NCI-H187 treated with DMSO at 0.1 percent for 48 hours (cell line): ENCODE measurements at places on chromosomes 16 and 17.
A peak's percentile ranks its signal among the peaks of the same experiment; 100 is the strongest.

DNA sequence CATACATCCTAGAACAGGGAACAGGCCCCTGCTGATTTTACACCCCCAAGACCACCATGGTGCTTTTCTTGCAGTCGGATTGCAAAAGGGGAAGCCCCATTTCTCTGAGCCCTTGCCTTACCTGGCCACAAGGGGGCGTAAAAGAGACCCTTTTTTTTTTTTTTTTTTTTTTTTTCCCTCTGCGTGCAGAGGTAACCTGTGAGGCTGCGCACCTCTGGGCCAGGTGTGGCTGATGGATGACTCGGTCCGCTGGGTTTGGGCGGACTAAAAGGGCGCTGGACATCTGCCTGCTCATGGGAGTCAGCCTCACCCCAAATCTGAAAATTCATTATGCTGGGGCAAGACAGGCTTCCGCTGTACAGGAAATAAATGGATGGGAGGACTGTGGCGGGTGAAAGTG lies 281.0 kb downstream of the CBLN1 start:
- DNase-seq: no peak

- DNase-seq: no peak
Measured at GRCh38 chr16:57115514-57116182, 23.3 kb downstream of the CPNE2 start.

DNA sequence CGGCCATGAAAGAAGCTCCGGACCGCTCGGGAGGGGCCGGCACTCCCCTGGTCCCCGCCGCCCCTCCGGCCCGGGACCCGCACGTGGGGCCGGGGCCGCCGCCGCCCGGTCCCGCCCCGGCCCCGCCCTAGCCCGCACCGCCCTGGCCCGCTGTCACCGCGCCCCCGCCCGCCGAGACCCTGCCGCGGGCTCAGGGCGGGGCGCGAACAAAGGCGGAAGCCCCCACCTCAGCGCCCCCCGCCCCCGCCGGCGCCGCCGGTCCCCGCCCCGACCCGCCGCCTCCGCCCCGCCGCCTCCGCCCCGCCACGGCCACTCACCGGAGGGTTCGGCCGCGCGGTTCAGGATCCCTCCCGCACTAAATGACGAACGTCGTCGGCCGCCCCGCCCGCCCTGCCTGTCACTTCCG lies at the start of gene ARHGDIA:
Gene ARHGDIA, minus strand, starts transcription at position 357 of the 406 bp plus-strand sequence. CDS start 1,407 bp downstream, outside the sequence.
- no peak for DNase-seq

GRCh38 chr17:70804161-70804560 lies 634.8 kb downstream of the KCNJ2 start:
- no peak for DNase-seq

- no peak for DNase-seq
Measured at GRCh38 chr17:3796822-3797170, 4.2 kb downstream of the ITGAE start.

- no peak for DNase-seq
Measured at GRCh38 chr16:57797216-57797525, 5.1 kb downstream of the KIFC3 start.

DNA sequence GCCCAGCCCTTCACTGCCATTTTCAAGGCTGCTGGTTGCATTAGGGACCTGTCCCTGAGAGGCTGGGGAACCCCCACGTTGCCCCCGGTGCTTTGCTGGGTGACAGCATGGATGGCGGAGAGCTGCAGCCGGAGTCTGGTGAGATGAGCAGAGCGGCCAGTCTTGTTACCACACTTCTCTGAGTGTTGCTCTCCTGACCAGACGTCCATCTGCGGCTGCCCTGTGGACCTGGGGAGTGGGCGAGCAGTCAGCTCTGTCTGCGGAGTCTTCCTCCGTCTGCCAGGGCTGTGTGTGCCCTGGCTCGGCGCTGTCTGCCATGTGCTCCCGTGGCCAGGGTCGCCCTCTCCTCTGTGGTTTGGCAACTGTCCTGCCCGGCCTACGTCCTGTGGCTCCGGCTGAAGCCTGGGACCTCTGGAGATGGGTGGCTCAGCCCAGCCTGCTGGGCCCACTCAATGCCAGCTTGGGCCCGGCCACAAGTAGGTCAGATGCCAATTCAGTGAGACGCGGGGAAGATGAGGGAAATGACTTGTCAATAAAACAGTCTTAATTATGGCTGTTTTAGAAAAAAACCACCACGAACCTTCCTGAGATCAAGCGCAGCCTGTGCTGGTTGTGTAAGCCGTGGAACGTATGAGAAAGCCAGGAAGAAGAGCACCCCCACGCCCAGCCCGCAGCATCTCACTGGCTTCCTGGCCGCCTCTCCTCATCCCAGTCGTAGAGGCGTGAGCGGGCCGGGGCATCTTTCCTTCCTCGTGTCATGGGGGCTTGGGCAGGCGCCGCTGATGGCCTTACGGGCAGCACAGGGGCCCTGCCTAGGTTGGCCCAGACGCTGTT lies 7.9 kb downstream of the KCTD5 start:
- no peak for DNase-seq

DNA sequence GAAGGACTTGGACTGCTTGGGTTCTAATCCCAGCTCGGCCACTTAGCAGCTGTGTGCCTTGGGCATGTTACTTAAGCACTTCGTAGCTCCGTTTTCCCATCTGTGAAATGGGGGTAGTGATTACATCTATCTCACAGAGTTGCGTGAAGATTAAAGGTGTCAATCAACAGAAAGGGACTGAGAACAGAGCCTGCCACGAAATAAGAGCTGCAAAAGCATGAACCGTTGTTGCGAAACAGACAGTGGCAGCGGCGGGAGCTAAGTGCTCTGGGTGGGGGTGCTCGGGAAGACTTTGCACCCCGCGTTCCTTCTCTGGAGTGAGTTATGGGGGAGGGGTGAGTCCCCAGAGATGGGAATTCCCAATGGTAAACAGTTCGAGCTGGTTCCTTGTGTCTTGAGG lies 79.6 kb upstream of the LHX1 start:
- DNase-seq: no peak

DNA sequence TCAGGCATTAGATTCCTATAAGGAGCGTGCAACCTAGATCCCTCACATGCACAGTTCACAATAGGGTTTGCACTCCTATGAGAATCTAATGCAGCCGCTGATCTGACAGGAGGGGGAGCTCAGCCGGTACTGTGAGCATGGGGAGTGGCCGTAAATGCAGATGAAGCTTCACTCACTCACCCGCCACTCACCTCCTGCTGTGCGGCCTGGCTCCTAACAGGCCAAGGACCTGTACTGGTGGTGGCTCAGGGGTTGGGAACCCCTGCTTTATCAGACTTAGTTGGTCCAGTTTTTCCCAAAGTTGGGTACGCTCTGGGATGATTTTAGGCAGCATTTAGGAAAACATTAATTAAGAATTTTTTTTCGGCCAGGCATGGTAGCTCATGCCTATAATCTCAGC lies 103.8 kb downstream of the MARF1 start:
- DNase-seq: no peak

DNA sequence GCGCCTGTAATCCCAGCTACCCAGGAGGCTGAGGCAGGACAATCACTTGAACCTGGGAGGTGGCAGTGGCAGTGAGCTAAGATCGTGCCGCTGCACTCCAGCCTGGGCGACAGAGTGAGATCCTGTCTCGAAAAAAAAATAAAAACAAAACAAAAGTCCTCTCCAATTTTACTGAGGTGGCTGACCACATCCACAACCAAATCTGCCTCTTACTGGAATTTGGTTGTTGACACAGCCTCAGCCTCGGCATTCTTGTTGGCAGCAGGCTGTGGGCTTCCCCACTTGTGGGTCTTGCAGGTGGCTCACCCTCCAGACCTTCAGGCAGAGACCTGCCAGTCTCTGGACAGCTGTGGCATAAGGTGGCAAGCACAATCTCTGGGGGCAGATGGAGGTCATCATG lies 15.6 kb downstream of the B4GALNT2 start:
- no peak for DNase-seq

DNA sequence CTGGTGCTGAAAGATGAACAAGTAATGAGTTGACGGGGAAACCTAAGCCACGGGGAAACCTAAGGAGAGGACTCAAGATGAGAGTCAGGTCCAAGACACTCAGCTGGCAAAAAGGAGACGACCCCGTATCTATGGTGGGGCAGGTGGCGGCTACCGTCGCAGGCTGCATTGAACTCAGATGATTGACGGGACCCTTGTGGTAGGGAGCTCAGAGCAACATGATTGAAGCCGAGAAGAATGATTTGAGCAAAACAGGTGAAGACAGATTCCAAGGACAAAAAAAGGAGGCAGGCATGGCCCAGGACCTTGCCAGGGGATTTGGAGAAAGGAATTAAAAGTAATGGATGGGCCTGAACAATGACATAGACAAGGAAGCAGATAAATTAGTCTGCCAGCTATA lies 7.5 kb upstream of the MYH3 start:
- no peak for DNase-seq

DNA sequence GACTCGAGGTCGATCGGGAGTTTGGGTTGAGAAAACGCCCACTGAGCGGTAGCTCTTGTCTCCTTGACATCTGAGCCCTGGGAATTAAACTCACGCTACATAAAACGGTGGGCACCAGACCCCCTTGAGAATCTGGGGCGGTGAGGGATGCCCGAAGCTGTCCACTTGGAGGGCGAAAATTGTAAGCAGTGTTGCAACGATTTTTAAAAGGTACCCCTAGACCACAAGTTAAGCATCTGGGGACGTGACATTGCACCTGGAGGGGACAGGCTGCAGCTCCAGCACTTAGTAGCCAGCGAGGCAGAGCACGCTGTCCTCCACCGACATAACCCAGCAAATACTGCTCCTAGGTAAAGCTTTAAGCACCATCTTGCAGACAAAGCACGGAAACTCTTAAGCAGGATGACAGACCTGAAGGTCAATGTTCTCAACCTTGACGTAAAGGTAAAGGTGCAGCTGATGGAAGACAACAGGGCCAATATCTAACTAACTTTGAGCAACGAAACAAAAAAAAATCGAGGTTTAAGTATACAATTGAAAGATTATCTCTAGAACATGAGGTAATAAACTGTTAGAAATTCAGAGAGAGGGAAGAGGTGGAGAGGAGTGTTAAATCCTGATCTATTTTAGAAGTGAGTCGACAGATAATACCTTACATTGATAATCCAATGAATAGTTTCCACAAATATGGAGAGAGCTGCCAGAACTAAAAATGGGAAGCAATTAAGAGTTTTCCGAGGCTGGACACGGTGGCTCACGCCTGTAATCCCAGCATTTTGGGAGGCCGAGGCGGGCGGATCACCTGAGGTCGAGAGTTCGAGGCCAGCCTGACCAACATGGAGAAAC lies 921 bp upstream of the CDR2 start:
- DNase-seq: no peak

DNA sequence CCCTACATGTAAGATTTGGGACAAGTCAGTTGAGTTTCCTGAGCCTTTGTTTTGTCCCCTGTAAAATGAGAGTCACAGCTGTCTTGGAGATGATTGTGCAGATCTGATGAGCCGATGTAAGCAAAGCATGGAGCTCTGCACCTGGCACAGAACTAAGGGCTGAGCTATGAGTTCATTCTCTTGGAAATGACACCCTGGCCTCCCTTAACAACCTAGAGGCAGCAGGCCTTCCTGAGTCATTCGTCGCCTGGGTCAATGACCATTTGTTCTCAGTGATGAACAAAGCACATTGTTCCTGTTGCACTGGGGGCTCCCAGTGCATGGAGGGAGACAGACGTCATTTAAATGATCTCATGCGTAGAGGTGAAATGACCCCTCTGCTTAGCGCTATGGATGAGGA lies 62.8 kb upstream of the GCSH start:
- no peak for DNase-seq

GRCh38 chr17:15414532-15415306 lies 52.7 kb downstream of the CDRT4 start:
- no peak for DNase-seq

- peak; percentile 73 for DNase-seq
Measured at GRCh38 chr17:57810721-57811637, 38.9 kb downstream of the MRPS23 start.

- no peak for DNase-seq
Measured at GRCh38 chr17:4261452-4261851, 2.3 kb downstream of the ANKFY1 start.

DNA sequence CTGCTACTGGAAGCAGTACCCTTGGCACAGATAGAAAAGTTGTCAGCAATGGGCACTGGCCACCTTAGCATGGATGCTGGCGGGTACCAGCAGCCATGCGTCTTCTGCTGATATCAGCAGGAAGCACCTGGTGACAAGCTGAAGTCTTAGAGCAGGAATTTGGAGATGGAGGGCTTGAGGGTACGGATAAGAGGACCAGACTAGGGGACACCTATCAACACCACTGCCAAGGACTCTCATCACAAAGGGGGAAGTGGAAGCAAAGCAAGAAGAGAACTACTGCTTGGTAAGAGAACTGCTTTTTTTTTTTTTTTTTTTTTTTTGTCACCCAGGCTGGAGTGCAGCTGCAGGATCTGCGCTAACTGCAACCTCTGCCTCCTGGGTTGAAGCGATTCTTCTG lies 35.4 kb upstream of the LYRM9 start:
- DNase-seq: no peak

DNA sequence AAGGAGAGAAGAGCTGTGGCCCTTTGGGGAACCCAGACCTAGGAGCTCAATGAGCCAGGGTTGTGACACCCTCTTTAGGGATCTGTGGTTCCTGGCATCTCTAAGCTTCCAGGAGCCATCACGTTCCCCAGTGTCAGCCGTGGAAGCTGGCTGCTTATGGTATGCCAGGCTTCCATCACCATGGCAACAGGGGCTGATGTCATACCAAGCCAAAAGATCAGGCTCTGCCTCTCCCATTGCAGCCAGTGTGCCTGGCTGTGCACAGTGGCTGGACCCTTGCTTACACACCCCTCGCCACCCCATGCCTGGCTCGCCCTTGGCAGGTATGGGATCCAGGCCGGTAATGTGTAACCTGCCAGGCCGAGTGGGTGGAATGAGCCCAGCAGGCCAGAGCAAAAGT lies 91.1 kb downstream of the SSH2 start:
- no peak for DNase-seq

DNA sequence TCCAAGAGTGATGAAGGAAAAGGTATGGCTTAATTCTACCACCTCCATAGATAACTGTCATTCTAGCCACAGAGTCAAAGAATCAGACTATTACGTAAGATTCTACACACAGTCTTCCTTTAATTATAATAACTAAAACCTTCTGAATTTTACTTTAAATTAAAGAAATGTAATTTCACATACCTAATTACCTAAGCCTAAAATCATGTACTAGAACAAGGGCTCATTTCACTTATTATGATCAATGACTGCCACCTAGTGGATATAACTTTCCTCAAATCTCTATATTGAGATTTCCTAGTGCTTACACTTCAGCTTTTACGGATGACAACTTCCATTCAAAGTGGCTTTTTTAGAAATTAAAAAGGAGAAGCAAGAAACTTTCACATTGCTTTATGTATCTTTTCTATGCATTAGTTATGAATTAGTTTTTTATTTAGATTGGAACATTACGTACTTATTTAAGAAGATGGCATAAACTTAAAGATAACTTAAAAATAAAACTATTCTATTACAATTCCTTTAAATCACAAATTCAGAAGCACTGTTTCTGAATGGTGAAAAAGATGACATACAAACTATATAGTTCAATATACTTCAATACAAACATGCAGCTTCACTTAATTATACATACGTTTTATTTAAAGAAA lies 18.2 kb upstream of the ABCA10 start:
- peak; percentile 3 for DNase-seq

GRCh38 chr17:80979547-80980378 lies 11.9 kb upstream of the CHMP6 start:
- DNase-seq: no peak

GRCh38 chr16:57882792-57883191 lies 80.5 kb upstream of the KIFC3 start:
- DNase-seq: no peak
